GM23248 (cell line): ENCODE measurements at places on chromosomes 11 and 22. TPM values are rescaled to one million over a fixed set of nuclear protein-coding genes. Genes with fewer than 3 reads are reported as not detected.

DNA sequence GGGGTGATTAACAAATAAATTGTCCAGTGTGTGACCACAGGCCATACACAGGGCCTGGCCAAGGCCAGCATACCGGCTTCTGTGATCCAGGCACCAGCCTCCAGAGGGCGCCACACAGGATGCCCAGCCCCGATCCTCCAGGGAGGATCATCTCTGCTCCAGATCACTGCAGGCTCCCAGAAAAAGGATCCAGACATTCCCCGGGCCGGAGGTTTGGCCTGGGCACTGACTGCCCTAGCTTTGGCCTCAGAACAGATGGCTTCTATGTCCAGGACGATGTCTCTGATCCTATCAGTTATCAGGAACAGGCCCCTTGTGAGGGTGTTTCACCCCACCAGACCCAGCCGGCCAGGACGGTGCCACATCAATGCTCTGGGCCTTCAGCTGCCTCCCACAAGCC, 74.5 kb upstream of the LMO1 start:
- DNase-seq, result peak; percentile 63

Gene USP2
- 0.30 and 0.33 TPM in 2 replicates for polyA plus RNA-seq

Gene CCDC86
- polyA plus RNA-seq, result 37.6 and 38.0 TPM in 2 replicates

Gene RTN4R
- 0.25 and 0.47 TPM in 2 replicates for polyA plus RNA-seq

Gene CFL1
- polyA plus RNA-seq, result 2,650 and 2,758 TPM in 2 replicates

DNA sequence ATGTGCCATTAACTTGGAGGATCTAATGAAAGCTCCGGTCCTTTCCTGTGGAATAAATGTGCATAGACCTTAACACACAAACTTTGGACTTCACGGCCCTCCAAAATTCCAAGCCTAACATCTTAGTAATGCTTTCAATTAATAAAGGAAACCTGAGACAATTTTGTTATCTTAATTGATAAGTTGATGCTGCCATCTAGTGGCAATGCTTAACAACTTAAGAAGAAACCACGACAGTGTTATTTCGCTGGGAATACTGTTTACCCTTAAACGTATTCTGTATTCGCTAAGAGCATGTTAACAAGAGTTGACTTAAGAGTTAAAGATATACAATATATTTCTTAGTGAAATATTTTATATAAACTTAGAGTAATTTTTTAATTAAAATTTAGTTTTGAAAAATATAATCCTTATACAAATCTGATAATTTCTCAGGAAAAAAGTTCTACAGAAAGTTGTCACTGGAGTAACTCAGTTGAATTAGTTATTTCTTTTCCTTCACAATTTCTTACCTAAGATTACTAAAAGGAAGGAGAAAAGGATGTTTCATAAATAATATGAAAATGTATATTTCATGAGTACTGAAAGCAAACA, 35.0 kb upstream of the OR9G4 start:
- peak; percentile 79 for DNase-seq

GRCh38 chr11:74162681-74163467, 7.9 kb downstream of the C2CD3 start:
- no peak for DNase-seq

DNA sequence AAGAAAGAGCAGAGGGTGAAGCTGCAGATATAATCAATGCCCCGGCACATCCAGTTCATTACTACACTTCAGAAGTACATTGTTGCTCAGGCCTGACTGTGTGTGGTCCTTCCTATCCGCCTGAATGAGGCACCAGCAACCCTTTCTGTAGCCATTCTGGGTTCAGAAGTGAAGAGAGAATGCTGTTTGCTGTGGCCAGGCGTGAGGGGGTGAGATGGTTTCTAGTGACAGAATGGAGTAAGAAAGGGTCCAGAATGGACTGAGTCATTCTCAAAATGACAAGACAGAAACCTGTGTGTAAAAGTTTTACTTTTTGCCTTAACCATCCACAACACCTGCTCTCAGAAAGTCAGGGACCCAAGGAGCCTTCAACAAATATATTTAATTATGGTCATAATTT, 334.8 kb downstream of the GUCY1A2 start:
- no peak for DNase-seq

DNA sequence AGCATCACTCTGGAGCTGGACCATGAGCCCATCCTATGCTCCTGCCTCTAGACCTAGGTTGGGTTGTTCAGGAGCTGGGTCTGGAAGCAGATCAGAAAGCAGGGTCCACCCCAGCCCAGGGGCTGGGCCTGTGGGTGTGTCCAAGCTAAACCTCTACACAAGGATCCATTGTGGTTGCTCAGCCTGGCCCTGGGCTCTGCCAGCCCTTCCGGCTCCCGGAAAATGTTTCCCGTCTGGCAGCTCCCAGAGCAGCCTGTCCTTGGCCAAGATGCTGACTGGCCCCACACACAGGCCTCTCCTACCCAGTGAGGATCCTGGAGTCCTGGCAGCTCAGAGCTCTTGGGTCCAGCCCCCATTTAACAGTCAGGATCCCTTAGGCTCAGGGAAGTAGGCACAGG, 35.3 kb upstream of the FCHSD2 start:
- DNase-seq, result peak; percentile 57

GRCh38 chr11:76861490-76861953, 804 bp downstream of the ACER3 start:
- peak; percentile 13 for DNase-seq

Gene C22orf42
- polyA plus RNA-seq, result not detected in 2 replicates

GRCh38 chr11:1234054-1234720, 11.3 kb downstream of the MUC5B start:
- no peak for DNase-seq

DNA sequence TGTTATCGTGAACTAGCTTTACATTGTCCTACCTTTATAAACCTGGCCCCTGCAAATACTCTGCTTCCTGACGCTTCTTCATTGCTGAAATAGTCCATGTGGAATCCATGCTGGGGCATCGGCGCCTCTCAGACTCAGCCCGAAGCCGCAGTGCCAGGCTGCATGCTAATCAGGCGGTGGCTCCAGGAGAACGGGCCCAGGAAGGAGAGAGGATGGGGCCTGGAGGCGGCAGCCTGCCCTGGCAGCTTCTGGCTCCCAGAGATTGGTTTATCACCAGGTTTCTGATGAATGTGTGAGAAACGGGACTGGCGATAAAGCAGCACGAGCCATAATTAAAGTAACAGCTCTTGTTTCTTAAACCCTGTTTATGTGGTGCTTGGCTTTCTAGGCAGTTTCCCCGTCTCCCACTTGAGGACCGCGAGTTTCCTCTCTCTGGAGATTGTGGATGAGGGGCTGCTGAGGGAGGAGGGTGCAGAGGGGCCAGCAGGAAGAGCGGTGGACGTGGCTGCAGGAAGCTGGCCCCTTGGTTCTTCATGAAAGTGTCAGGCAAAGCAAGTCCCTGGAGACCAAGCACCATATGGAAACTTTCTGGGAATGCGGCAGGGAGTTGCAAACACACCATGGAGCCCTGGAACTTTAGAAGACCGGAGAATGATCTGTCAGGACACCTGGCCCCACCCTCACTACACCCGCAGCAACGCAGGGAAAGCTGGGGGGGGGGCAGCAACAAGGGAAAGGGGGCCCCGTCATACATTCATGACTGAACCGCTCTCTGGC, 93.4 kb downstream of the NTM start:
- DNase-seq, result peak; percentile 13

DNA sequence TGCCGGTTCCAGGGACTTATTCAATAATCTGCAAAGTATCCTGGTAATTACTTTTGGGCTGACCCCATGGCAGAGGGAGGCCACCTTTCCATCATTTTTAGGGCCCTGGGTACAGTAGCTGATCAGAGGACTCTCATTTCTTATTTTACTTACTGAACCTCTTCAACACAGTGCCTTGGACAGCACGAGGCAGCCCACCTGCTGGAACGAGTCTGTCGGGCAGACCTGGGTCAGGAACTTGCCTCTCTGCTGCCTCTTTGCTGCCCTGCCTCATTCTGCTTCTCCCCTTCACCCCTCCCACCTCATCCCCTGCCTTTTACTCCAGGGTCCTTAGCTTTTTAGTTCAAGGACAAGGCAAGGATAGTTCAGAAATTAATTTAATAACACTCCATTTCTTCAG, 204.5 kb downstream of the CSNK2A3 start:
- DNase-seq, result no peak

DNA sequence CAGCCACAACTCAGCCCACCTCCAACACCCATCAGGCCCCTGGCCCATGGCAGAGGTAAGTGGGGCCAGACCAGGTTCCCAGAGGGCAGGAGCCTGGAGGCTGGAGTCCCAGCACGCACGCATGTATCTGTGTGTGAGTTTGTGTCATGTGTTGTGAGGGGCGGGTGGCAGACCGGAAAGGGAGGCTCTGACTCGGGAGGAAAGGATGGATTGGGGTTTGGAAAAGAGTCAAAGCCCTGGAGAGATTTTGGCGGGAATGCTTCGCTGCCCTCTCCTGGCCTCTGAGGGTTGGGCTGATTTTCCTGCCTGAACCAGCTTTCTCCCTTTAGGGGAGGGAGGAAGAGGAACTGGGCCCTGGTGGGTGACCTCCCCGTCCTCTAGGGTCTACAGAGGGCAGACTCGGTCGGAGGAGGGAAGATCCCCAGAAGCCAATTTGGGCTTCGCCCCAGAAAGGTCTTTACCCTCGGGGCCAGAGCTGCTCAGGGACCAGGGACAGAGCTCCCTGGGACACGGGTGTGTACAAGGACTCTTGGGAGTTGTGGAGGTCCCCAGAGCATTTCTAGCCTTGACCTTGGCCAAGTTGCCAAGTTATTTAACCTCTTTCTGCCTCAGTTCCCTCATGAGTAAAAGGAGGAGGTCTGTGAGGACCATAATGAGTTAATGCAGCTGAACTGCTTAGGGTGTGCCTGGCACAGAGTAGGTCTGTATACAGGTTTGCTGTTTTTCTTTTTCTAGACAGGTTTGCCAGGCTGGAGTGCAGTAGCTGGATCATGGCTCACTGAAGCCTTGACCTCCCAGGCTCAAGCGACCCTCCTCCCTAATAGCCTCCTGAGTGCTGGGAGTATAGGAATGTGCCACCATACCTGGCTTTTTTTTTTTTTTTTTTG, 6.9 kb downstream of the C11orf68 start:
- DNase-seq, result peak; percentile 95

DNA sequence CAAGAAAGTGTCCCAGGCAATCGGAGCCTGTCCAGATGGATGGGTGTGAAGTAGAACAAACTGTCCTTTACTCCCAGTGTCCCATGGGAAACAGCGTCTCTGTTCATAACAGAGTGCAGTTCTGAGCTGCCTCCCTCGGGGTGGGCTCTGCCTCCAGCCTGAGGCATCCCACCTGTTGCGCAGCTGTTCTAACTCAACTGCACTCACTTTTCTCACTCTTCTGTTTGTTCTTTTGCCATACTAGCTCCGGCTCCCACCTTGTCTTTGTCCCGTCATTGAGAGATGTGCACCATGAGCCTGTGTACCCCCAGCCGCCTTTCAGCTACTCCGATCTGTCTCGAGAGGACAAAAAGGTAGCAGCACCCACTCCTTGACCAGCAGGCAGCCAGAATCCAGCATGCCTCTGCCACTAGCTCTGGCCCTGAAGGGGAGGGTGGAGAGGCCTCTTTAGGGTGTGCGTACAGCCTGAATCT, 20.7 kb upstream of the CDC42EP2 start:
- no peak for DNase-seq

DNA sequence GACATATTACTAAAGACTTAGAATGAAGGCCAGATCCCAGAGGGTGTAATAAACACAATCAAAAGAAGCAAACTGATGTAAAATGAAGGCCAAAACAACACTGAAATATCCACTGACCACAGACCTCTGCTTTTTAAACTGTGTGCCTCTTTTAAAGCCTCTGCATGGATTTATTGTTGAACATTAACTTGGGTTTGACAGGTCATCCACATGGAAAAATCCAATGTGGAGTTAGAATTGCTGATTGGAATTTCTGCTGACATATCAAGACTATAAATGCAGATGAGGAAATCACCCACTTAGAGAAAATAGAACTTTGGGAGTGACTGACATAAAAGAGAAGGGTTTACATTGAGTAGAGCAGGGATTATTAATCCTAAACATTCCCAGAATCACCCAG, 853.9 kb upstream of the RAG2 start:
- DNase-seq, result no peak

- DNase-seq, result no peak
Measured at GRCh38 chr11:45473341-45473895, 187.3 kb upstream of the SYT13 start.

- no peak for DNase-seq
Measured at GRCh38 chr22:42764895-42765363, 44.3 kb upstream of the A4GALT start.

GRCh38 chr11:2559527-2560311, 114.9 kb downstream of the KCNQ1 start:
- DNase-seq, result no peak

Gene FOLH1
- polyA plus RNA-seq, result not detected in 2 replicates

Gene PHETA2
- 29.9 and 33.4 TPM in 2 replicates for polyA plus RNA-seq

DNA sequence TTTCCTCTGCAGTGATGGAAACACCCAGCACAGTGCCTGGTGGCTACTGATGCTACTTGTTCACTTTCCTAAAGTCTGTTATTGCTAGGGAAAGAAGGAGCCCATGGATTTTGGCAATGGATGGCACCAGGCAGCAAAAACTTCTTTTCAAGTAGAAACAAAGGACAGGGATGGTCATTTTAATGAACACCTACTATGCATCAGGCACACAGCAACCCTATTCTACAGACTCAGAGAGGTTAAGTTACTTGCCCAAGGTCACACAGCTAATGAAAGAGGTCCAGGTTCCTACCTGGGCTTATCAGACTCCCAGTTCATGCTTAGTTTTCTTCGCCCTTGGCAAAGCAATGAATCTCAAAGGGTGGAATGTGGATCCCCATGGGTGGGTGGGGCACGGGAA, 36.9 kb upstream of the CD82 start:
- no peak for DNase-seq

Gene SC5D
- 27.7 and 28.4 TPM in 2 replicates for polyA plus RNA-seq

Gene DRD2
- polyA plus RNA-seq, result 0.19 TPM in 1 of 2 replicates, not detected in the other

DNA sequence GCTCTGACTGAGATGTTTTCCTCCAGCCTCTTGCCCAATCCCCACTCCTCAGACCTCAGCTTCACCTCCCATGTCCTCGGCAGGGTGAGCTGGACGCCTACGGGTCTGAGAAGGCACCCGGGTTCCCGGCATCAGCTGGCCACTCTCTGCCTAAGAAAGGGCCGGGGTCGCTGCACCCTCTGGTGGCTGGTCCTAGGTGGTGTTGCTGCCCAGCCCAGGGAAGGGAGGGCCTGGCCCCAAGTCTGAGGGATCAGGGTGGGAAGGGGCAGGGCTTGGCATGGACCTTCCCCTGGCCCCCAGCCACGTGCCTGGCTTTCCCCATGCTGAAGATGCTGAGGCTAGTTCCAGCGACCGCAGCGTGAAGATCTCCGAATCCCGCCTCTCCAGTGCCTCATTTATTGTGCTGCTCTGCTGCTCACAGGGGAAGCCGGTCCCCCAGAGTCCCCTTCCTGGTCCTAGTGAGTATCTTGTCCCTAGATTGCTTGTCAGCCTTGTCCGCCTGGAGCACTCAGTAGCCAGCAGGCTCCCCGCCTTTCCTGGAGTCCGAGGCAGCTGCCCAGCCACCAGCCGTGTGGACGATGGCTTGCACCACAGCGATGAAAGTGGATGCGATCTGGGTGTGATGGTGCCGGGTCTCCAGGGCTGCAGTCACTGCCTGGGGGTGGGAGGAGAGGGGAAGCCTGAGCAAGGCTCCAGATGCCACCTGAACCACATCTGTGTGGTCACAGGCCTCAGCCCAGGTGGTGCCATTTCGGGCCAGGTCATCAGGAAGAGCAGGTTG, 2.9 kb upstream of the GGT5 start:
- peak; percentile 98 for DNase-seq
